CD4-positive, alpha-beta T cell treated with Interleukin-4 for 1 hour (primary cell): ENCODE measurements at places on chromosomes 12 and 14.

DNA sequence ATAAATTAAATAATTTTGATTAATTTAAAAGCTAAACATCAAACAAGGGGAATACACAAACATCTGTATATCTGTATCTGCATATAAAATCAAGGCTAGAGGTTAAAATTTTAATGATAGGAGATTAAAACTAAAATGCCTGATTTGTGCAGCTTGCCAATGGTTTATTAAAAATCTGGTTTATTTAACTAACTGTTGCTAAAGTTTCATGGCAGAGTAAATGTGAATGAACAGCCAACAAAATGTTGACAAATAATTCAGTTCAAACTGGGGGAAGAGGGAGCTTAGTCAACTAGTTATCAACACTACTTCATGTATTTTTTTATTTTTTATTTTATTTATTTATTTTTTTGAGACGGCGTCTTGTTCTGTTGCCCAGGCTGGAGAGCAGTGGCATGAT lies 43.0 kb downstream of the BTG1 start:
- DNase-seq, result no peak

- DNase-seq, result no peak
These were observed 975.1 kb downstream of the BCL11B start for GRCh38 chr14:98296895-98297294.

GRCh38 chr12:104319918-104320626 lies 16.5 kb downstream of the EID3 start:
- no peak for DNase-seq

DNA sequence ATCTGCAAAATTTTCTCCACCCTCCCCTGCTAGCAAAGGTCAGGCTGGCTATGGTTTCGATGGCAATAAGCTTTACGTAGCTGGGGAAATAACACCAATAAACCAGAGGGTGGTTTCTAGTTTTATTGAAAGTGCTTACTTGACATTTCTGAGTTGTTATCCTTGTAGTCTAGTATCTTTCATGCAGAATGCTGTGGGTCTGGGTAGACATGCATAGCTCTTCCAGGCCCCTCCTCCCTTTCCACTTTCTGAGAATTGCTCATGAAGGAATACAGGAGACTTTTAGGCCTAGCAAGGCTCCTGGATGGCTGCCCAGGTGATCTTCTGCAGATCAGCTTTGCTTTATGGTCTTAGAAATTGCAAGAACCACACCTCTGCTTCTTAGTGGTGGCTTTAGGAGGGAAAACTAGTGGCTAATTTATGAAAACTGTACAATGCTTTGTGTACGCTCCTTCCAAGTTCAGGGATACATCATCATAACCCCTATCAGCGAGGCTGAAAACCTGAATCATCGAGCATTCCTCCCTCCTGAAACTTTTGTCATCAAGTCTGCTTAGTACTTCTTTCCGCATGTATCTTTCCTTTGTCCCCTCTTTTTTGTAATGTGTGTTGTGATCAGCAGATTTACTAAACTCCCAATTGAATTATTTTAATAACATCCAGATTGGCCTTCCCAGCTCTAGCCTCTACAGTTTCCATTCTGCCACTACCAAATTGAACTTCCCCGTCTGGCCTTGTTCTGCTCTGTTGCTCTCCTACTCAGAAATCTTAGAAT lies 473.0 kb downstream of the RAD51B start:
- no peak for DNase-seq

DNA sequence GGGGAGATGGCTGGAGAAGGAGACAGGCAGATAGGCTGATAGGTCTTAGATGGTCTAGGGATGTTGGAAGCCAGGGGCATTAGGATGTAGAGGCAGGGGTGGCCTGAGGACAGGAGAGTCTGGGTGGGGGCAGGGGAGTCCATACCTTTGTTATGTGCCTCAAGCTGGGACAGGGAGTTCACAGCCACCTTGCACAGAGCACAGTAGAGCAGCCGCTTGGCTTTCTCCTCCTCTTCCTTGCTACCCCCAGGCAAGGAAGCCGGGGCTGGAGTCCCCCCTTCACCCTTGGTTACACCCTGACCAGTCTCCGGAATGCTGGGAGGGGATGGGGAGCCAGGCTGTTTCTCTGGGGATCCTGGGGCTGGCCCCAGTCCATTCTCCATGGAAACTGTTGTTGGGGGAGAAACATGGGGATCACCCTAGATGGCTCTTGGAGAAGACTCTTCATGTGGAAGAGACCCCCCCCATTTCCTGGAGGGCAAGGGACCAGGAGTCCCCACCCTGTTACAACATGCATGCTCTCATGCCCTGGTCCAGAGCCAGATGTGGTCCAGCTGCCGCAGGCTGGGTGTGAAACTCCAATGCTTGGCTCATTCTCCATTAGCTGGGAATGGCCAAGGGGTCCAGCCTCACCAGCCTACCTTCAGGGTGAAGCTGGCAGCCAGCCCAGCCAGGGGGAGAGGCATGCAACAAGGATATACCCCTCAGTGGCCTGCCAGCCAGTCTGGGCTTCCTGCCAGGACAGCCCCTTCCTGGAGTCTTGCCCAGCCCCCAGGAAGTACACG lies 7.2 kb upstream of the GPR84 start:
- no peak for DNase-seq

- no peak for DNase-seq
These were observed 78.8 kb upstream of the EVL start for GRCh38 chr14:99986396-99986795.

GRCh38 chr12:104171785-104172569 lies 34.0 kb upstream of the NFYB start:
- DNase-seq, result no peak
